ENCODE measurements at places on chromosomes 2 and 18.

GRCh38 chr2:219207884-219208740 lies 1.5 kb downstream of the ZFAND2B start:
- no peak for DNase-seq

- DNase-seq = no peak
Observed at GRCh38 chr2:96618596-96619283, 19.4 kb downstream of the KANSL3 start.

- no peak for DNase-seq
Observed at GRCh38 chr2:120737340-120738101, 1.9 kb downstream of the GLI2 start.

GRCh38 chr18:8996771-8997432 lies 105.6 kb upstream of the NDUFV2 start:
- no peak for DNase-seq

- no peak for DNase-seq
Observed at GRCh38 chr18:59628995-59629394, 68.2 kb downstream of the CCBE1 start.

DNA sequence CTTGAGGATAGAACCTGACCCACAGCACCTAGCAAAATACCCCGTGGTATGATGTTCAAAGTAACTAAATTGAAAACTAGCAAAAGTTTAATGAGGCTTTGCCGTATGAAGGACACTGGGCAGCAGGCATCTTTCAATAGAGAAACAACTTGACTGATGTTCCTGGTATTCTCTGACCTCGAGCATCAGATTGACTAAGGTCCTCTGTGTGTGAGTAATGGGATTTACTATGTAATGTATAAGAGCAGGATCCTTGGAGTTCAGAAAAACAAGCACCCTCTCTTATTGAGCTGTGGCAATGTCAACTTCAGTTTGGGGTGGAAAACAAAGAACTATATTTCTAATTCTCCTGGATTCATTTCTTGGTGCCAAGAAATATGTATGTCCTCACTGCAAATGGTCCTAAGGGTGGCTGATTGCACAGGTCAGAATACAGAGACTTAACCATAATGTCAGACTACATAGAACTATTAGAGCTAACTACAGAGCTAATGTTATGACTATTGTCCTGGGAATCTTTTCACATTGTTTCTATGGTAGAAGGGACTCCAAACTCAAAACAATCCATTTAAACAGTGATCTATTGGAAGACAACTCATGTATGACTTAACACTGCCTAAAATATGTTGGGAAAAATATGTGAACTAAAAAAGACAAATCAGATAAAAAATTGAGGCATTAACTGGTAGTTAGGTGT lies 4.4 kb downstream of the TNFAIP6 start:
- DNase-seq = no peak

GRCh38 chr2:3575534-3576262 lies 638 bp downstream of the RPS7 start:
- DNase-seq = no peak

GRCh38 chr2:135637456-135638087 lies 104.1 kb upstream of the UBXN4 start:
- no peak for DNase-seq

DNA sequence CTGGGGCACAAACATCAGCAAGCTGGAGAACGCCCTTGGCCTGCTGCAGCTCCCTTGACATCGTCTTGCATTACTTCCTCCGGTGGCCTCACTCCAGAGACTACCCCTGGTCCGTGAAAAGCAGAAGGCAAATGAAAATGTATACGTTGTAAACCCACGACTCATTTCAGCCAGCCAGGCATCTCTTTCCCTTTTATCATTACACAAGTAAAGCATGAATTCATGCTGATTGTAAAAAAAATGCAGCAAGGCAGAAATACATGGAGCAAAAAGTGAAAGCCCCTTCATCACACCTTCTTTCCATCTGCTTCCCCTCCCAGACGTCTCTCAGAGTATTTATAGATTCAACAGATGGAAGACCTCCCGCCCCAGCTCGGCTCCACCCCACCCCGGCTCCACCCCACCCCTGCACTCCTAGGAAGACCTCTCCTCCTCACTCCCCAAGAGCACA lies 41.6 kb upstream of the RALBP1 start:
- no peak for DNase-seq

DNA sequence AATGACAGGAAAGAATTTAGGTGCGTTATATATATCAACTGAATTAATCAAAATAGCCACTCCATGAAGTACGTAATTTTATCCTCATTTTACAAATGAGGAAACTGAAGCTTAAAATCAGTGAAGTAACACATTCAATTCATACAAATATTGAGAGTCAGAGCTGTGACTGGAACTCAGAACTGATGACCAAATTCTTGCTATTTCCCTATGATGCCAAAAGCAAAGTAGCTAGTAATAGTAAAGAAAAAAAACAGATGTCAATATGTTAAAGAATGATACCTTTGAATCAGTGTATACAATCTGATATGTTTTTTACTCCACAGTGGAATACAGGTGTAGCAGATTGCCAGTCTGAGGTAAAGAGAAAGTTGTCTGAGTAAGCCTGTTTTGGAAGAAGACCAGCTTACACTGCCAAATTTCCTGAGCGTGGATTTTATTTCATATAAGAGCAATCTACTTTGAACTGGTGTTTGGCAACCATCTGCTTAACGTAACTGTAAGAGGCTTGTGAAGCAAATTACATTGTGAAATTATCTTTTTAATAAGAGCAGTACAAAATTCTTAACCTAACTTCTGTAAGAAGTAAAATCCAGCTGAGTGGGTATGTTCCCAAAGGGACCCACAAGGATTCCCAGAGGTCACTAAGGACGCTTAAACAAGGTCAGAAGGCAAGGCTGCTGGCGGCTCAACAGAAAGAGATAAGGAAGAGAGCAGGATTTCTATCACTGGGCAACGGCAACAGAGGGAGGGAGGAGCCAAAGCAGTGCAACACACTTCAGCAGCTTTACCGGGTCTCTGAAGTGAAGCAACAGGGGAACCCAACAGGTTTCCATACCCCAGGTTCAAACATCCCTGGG lies 85.6 kb downstream of the IKZF2 start:
- no peak for DNase-seq

- DNase-seq = no peak
Observed at GRCh38 chr18:54238173-54238936, 13.9 kb upstream of the MBD2 start.

GRCh38 chr2:126660971-126661370 lies 5.0 kb downstream of the GYPC start:
- no peak for DNase-seq

GRCh38 chr2:164182116-164182627 lies 439.1 kb downstream of the GRB14 start:
- DNase-seq = no peak

DNA sequence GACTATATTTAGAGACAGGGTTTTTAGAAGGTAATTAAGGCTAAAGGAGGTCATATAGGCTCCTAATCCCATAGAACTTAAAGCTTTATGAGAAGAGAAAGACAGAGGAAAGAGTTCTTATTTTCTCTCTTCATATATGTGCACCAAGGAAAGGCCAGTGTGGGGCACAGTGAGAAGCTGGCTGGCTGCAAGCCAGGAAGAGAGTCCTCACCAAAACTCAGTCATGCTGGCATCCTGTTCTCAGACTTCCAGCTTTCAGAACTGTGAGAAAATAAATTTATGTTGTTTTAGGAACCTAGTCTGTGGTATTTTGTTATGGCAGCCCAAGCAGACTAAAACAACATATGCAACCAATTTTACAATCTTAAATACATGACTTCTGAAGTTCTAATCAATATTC lies 31.5 kb upstream of the ATIC start:
- DNase-seq = no peak

DNA sequence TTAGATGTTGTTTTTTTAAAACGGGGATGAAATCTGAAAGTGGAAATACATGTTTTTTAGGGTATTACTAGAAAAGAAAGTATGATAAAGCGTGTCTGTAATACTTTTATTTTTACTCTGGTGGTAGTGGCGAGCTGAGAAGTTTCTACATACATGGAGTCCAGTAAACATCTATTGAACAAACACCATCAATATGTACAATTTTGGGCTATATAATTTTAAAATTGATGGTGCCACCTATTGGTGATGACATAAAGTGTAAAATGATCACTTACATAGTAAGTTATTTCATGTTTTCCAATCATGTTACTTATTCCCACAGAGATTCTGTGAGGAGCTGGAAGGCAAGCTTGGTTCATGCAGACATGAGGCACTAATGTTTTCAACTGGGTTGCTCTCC lies 31.5 kb upstream of the NFE2L2 start:
- peak; percentile 27 for DNase-seq

DNA sequence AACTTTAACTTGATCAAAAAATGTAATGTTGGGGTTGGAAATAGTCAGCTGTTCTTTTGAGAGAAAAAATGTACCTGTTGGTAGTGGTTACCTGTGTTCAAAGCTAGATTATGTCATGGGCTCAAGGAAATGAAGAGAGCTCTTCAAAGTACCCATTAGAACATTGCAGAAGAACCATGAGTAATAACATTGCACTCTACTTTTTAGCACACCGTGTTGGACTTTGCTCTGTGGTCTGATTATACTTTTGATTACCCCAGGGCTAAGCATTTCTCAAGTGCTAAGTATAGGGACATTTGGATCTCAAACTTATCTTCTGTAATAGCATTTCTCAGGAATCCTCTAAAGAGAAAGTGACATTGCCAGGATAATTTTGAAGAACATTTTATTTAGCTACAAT lies 1122.8 kb upstream of the CELF4 start:
- DNase-seq = no peak

DNA sequence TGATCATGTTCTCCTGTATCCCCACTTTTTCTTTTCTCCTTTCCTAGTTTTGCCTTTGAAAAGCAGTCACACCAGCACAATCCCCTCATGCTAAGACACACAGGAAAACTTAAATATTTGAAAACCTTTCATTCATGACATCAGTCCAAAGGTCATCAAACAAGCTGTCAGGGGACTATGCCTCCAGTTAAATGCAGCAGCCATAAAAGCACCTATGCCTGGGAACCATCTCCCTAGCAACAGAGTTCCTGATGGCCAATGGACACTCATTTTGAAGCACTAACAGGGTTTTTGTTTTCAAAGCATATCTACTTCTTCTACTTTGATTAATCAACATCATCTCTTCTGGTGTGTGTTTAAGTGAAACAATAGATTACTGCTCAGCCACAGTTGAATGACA lies 286.4 kb upstream of the PARD3B start:
- no peak for DNase-seq

- peak; percentile 18 for DNase-seq
Observed at GRCh38 chr2:222318026-222318711, 19.4 kb upstream of the PAX3 start.

GRCh38 chr18:67453901-67454300 lies 62.6 kb downstream of the DSEL start:
- no peak for DNase-seq

DNA sequence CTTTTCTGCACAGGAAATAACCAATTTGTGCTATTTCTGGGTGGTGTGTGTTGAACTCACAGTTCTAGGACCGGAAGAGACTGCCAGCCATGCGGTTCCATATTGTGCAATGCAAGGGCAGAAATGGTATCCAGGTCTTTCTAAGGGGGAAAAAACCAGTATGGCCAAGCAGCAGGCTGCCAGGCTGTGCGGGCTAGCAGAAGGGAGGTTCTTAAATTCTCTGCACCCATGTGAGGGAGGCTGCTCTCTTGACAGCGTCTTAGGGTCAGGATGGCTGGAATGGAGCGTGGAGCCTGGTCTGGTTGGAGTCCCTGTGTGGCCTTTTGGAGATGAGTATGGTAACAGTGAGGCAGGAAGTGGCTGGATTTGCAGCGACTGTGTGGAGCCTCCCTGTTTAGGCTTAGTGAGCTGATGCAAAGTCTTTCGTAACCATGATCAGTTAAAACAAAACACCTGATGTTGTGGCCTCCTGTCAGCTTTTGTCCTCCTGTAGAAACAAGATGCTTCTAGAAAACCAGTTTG lies 52.6 kb downstream of the NCK2 start:
- peak; percentile 53 for DNase-seq

DNA sequence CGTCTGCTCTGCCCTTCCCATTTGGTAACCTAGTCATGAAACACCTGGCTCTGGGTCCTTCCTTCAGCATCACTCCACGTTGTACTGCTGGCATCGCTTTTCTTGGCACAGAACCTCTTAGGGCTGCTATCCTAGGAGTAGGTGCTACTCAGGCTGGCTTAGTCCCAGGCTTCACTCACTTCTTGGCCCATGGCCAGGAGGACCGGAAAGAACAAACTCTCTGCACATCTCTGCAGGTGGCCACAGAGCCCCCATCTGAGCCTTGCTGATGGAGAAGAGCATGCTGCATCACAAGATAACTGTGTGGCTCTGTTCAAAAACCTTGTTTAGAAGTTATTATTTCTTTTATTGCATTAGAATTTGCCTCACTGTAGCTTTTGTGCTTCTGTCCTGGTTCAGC lies 447.2 kb upstream of the TNP1 start:
- no peak for DNase-seq

GRCh38 chr18:5484526-5484925 lies 59.3 kb downstream of the EPB41L3 start:
- no peak for DNase-seq

- no peak for DNase-seq
Observed at GRCh38 chr2:124559236-124559635, 534.1 kb downstream of the CNTNAP5 start.

GRCh38 chr2:122748552-122749011 lies 993.1 kb downstream of the TSN start:
- no peak for DNase-seq

DNA sequence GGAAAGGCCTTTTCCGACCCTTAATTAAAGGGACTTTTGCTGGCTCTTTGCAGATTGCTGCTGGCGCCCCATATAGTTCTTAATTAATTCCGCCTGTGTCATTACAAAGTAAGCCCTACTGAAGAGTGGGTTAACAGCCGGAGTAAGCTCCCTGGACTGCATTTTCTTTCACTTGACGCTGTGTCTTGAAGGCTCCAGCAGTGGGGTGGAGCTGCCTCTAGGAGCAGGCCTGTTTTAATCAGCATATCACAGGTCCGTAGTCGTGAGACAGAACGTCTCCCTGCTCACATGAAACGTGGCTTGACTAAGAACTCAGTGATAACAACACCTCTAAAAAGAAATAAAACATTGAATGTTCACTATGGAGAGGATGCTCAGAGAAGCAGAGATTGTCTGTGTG lies 329.9 kb upstream of the RAB12 start:
- no peak for DNase-seq

GRCh38 chr18:77876319-77876865 lies 626.7 kb downstream of the GALR1 start:
- no peak for DNase-seq

DNA sequence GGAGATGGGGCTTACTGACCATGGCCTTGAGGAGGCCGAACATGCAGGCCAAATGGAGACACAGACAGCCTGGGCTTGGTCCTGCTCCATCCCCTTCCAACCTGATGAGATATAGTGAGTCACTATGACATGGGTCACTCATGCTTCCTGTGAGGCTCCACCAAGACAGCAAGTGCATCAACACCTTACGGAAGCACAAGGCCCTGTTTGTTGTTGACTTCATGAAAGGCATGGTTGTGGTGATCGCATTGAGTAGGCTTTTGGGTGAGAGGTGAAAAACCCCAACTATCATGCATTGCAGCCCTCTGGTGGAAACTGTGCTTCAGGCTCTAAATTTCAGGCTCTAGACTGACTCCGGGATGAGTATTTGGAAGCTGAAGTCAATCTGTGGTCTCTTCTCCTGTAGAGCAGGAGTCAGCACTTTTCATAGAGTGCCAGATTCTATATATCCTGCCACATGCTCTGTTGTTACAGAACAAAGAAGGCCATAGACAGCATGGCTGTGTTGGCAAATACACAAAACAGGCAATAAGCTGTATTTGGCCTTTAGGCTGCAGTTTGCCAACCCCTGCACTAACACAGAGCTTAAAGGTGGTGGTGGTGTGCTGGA lies 10.1 kb downstream of the IL37 start:
- DNase-seq = no peak

Data from CD4-positive, alpha-beta T cell treated with Interleukin-6 at 100 ng/mL for 8 hours (primary cell).